RPMI8226 (cell line): ENCODE measurements at places on chromosomes 2 and 18.
A peak's percentile ranks its signal among the peaks of the same experiment; 100 is the strongest.

- DNase-seq = no peak
Observed at GRCh38 chr2:159922563-159922962, 124.6 kb upstream of the CD302 start.

DNA sequence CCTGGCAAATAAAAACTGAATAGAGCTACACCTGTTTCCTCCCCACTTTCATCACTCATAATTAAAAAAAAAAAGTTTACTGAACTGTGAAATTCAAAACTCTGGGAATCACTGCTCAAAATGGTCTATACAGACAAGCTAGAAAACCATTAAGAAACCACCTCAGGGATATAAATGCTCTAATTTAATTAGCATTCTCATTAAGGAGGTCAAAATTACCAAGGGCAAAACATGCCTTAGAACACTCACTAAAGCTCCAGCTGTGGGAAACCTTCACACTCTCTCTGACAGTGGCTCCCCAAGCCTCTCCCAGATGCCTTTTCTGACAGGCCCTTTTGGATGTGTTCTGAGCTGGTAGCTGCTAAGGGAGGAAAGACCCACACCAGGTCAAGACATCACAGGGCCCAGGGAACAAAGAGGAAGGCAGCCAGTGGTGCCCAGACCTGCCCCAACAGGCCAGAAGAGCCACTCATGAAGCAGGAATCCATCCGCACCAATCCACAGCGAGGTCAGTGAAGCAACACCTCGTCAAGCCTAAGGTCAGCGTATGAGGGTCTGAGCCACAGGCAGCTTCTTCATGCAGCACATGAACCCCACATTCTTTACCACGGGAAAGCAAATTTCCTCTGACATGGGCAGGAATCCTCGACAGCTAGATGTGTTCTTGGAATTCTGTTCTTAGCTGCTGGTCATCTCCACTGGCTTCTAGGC is 35.6 kb downstream of the XDH start:
- DNase-seq = no peak

DNA sequence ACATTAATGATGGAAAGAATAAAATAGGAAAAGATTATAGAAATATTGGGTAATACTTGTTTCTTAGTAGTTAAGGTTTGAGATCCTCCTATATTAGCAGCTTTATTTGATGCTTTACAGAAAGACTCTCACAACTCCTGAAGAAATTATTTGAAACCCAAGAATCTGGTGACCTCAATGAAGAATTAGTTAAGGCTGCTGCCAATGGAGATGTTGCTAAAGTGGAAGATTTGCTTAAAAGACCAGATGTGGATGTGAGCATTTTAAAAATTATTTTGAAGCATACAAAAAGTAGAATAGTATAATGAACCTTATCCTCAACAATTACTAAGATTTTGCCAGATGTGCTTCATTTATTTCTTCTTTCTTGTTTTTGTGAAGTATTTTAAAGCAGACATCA is 59.1 kb downstream of the MIB1 start:
- DNase-seq = no peak

DNA sequence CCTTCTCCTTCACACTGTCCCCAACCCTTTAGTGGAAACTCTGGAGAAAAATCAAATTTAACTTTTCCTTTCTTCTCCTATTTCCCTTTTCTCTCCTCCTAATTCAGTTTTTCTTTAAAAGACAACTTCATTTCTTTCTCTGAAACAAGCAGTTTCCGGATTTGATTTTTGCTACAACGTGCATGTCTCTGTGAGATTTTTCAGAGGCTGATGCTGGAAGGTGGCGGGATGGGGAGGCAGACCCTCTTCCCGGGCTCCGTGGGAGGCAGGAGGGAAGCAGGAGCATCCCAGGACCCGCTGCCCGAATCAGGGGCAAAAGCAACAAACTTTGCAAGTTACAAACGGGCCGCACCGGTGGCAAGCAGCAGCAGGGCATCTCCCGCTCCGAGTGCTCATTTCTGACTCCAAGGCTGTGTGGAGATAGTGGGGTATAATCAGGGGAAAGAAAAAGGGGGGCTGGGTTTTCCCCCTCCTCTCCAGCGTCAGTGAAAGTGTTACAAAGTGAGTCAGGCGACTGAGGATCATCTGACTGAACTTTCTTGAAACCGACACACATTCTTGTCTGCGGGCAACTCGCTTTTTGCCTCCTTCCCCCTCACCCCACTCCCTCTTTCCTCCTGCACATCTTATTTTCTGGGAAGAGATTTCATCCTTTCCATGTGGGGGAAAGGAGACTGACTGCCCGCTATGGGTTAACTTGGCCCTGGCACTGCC is 6.4 kb downstream of the ZEB2 start:
- no peak for DNase-seq

DNA sequence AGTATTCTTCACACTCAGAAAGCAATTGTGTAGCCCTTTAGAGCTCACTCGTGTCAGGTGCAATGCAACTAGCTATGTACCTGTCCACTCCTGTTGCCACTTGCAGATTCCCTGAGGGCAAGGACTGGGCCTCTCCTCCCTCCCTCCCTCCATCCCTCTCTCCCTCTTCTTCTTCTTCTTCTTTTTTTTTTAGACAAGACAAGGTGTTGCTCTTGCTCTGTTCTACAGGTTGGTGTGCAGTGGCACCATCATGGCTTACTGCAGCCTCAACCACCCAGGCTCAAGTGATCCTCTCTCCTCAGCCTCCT is 119.7 kb downstream of the ACKR3 start:
- no peak for DNase-seq

- DNase-seq = no peak
Observed at GRCh38 chr2:152376968-152377367, 42.0 kb downstream of the FMNL2 start.

- DNase-seq = peak; percentile 29
Observed at GRCh38 chr2:12727641-12728040, 10.9 kb downstream of the TRIB2 start.

GRCh38 chr2:28568533-28568932 is 72.7 kb downstream of the PLB1 start:
- no peak for DNase-seq

GRCh38 chr2:218043701-218044109 is 25.3 kb upstream of the RUFY4 start:
- no peak for DNase-seq

- DNase-seq = no peak
Observed at GRCh38 chr18:58285449-58286130, 241.6 kb downstream of the NEDD4L start.

DNA sequence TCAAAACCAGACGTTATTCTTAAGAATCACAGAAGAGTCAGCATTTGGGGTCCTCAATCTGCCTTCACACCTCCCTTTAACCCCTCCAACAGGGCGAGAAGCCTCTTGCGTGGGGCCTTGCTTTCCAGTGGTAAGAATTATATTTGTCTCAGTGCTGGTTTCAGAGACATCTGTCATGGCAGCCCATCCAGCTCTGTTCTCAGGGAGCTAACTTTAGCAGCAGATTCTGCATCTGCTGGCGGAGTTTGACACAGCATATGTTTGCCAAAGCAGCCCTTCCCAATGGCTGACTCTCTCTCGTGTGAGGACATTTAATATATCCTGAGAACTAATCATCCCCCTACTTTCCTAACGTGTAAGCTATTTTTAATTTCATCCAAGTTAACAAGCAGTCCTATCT is 91.5 kb upstream of the BCL11A start:
- DNase-seq = peak; percentile 26

DNA sequence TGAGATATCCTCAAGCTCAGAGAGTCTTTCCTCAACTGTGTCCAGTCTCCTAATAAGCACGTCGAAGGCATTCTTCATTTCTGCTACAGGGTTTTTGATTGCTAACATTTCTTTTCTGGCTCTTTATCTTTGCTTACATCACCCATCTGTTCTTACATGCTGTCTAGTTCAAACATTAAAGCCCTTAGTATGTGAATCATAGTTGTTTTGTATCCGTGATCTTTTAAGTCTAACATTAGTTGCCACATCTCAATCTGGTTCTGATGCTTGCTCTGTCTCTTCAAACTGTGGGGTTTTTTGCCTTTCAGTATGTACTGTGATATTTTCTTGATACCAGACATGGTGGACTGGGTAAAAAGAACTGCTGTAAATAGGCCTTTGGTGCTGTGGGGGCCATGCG is 235.2 kb downstream of the SH3RF3 start:
- no peak for DNase-seq

- DNase-seq = no peak
Observed at GRCh38 chr2:41865263-41865662, 182.6 kb upstream of the PKDCC start.

- DNase-seq = no peak
Observed at GRCh38 chr2:65453916-65454315, 21.5 kb upstream of the SPRED2 start.

GRCh38 chr2:109279243-109279860 is 150.3 kb downstream of the SH3RF3 start:
- DNase-seq = no peak

- DNase-seq = no peak
Observed at GRCh38 chr2:85765081-85765731, 11.4 kb downstream of the ATOH8 start.

DNA sequence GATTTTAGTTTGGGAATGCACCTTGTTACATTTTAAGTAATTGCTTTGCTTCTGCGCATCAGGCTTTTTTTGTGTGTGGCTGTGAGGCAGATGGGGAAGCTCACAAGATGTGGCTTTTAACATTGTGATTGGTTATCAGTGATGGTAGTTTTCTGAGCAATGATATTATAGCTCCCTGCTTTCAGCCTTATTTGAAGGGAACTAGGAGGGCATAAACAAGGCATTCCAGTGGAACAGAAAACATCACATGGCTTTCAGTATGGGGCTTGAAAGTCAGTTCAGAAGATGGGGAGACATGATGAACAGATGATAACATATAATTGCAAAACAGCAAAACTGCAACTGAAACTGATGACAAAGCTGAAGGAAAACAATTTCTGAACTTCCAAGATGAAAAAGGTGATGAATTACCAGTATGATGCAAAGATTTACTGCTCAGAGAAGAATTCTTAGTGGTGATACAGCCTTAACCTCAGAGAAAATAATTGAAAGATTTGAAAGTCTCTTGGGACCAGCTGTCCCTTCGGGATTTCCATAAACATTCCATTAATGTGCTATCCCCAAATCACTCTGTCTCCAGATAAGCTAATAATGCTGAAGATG is 439.7 kb downstream of the RND3 start:
- peak; percentile 11 for DNase-seq

DNA sequence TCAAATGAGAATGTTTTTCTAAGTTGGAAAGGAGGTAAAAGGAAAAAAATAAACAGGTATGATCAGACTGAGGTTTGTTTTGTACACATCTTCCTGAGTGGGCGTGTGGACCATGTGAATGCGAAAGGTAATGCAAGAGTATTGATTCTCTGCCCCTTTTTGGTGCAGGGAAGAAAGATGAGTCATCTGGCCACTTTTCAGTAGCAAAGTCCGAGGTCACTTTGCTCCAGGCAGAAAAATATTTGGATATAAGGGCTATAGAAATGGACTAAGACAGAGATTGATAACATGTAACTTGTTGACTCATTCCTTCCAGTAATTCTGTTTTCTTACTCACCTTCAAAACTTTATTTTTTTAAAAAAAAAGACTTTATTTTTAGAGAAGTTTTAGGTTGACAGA is 130.5 kb downstream of the DSEL start:
- no peak for DNase-seq

DNA sequence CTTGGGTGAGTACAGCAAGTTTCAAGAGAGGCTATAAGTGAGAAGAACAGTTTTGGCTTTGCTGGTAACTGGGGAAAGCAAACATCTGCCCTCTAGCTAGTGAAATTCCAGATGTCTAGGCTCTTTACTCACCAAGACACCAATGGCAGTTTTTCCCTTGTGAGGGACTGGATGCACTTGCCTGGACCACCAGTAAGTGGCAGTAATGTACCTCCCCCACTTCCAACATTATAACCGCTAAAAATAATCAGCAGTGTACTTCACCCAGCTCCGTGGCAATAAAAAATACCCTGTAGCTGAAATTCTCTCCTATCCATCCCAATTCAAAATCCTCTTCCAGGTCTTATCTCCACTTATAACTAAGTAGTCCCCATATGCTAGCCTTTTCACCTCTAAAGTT is 383.9 kb downstream of the ARHGAP15 start:
- DNase-seq = no peak

DNA sequence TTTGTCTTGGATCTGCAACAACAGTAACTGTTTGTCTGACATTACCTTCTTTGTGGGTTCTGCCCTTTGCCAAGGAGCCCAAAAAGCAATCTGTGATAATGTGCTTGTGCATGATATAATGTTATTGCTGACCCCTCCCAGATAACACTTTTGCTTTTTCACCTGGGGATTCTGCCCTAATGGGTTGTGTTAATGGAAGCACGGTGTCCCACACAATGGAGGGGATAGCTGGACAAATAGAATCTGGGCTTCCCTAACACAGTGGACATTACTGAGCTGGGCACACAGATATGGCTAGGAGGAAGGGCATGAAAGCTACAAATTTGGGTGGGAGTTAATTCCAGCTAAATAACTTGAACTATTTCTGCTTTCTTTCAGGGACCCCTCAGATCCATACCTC is 20.6 kb downstream of the PLB1 start:
- no peak for DNase-seq

GRCh38 chr2:215755641-215756345 is 257.6 kb downstream of the MREG start:
- no peak for DNase-seq

GRCh38 chr18:56522816-56523215 is 115.6 kb downstream of the TXNL1 start:
- no peak for DNase-seq

DNA sequence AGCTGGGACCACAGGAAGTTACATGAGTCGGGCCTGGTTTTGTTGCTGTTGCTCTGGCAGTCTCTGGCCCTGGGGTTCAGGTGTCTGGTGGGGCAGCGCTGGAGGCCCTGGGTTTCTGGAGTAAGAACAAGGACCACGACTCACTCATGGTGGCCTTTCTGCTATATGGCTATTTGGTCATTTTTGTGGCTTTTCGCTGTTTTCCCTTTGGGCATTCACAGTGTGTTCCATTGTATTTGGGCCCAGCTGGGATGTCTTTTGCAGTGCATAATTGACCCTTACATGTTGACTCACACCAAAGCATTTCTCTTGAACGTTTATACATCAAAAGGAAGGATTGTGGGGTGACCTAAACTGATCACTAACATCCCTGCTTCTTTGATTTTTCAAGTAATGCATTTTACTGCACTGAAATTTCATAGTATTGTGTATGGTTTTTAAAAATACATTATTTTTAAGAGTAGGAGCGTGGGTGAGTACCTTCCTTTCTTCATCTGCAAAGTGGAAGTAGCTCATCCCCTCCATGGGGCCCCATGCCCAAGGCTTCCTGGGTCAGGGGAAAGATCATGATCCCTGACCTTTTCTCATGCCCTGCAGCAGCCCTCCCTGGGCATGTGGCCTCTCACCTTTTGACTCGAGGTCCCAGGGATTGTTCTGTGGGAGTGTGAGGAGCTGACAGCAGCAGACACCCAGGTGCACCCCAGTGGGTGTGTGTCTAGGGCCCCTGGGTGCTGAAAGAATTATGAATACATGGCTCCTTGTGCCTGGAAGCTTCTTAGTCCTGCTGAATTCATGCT is 225.5 kb downstream of the AGAP1 start:
- no peak for DNase-seq

GRCh38 chr2:215507836-215508235 is 72.0 kb upstream of the FN1 start:
- DNase-seq = no peak

DNA sequence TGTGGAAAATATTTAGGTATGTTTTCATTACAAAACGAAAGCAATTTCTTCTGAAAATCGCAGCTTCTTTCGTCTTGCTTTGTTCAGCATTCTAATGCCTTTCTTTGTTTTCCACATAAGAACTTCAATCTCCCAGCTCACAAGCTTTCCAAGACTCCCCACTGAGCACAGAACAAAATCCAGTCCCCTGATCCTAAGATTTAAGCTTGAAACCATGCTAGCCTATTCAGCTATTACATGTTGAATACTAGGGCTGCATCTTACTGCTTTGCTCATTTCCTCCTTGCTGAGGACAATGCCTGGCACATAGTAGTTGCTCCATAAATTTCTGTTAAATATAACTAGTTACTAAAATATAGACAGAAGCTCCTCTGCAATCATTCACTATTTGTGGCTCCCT is 160.6 kb downstream of the GALNT3 start:
- DNase-seq = no peak
